ENCODE measurements at places on chromosomes 4 and X.

- DNase-seq, result peak; percentile 70
Measured at GRCh38 chrX:148500423-148501385, at the start of gene AFF2. Gene AFF2, plus strand, starts transcription at chrX:148500617. Its CDS starts 481 bp downstream, at chrX:148501098.

- DNase-seq, result no peak
Measured at GRCh38 chrX:102840871-102841705, 96.0 kb upstream of the RAB40AL start.

- no peak for DNase-seq
Measured at GRCh38 chr4:126799971-126800574, 832.7 kb upstream of the INTU start.

- no peak for DNase-seq
Measured at GRCh38 chr4:40066651-40067050, 10.0 kb downstream of the N4BP2 start.

- no peak for DNase-seq
Measured at GRCh38 chr4:63214076-63214475, 1195.2 kb downstream of the TECRL start.

DNA sequence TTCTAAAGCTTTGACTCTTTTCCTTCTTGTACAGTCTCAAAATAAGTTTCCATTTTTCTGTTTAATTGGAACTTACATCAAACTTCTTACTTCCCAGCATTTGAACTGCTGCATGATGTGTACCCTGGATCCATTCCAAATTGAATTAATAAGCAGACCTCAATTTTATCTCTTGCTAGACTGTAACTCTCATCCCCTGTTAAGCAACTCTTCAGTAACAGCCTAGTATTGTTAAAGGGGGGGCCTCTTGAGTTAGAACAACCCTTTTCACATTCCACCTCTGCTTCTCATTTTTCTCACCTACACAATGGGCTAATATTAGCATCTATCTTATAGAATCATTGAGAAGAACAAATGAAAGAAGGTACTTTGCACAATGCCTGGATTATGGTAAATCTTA, 169.4 kb downstream of the IL1RAPL1 start:
- no peak for DNase-seq

- DNase-seq, result no peak
Measured at GRCh38 chrX:110358548-110358947, at the start of gene RTL9. Gene RTL9, plus strand, starts transcription at chrX:110358848. Its CDS starts 91,770 bp downstream, at chrX:110450618.

DNA sequence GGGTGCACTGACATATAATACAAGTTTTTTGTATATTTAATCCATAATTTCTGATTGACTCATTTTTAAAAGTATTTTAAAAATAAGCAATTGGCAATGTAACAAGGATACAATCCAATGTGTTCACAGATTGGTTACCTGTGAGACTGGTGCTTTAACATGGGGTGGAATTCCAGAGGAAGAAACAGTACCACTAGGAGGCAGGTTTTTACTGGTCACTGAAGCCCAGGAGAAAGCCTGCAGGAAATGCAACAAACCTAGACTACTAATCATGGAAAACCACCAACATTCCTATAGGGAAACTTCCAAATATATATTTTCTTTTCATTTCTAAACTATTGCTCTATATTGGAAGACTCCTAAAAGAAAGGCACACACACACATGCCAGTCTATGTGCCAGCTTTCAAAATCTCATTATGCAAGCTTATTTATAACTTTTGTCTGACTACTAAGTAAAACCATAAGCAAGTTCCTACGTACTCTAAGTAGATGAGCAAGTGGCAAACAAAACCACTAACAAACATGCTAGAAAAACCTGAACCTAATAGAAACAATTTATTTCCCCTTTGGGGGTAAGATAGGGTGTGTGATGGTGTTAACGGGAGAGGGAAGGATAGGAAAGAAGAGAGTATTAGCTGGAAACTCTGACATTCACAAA, 19.2 kb downstream of the G3BP2 start:
- DNase-seq, result no peak

- DNase-seq, result no peak
Measured at GRCh38 chrX:39955625-39956024, 142.1 kb downstream of the BCOR start.

GRCh38 chr4:37769391-37769989, 57.0 kb upstream of the PGM2 start:
- no peak for DNase-seq

- no peak for DNase-seq
Measured at GRCh38 chrX:119055687-119056086, 17.1 kb upstream of the CT47C1 start.

DNA sequence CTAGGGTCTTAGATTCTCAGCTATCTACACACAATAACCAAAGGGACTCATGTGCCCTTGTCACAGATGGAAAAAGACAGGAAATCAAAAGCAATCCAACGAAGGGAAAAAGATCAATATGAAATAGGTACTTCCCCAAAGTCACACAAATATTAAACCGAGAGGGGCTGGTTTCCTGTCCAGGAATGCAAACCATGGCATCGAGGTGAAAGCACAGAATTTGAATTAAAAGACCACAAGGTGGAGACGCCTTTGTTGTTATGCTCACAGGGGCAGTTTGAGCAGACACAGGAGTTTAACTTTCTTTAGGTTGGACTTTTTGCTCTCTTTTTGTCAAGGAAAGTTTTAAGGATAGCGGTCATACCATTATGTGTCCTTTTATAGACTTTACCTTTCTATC, 14.3 kb downstream of the H2BW1 start:
- no peak for DNase-seq
